Stimulated activated CD4-positive, alpha-beta T cell treated with anti-CD3 and anti-CD28 coated beads, Interleukin-12 subunit alpha, Interleukin-12 subunit beta, amount 100 ng/mL, for 24 hours (primary cell): ENCODE measurements at places on chromosomes 13 and 19.

GRCh38 chr13:87884884-87885283, 213.7 kb downstream of the SLITRK5 start:
- no peak for DNase-seq

- DNase-seq, result no peak
These were observed 263.1 kb downstream of the FGF14 start for GRCh38 chr13:102138635-102139190.

GRCh38 chr19:13807421-13808021, 12.3 kb downstream of the ZSWIM4 start:
- DNase-seq, result no peak

- DNase-seq, result peak; percentile 44
These were observed 1.2 kb downstream of the CGB7 start for GRCh38 chr19:49056101-49056901.

GRCh38 chr13:28373810-28374209, 121.1 kb downstream of the FLT1 start:
- DNase-seq, result no peak

GRCh38 chr19:1154731-1155351, 19.2 kb downstream of the SBNO2 start:
- DNase-seq, result no peak

DNA sequence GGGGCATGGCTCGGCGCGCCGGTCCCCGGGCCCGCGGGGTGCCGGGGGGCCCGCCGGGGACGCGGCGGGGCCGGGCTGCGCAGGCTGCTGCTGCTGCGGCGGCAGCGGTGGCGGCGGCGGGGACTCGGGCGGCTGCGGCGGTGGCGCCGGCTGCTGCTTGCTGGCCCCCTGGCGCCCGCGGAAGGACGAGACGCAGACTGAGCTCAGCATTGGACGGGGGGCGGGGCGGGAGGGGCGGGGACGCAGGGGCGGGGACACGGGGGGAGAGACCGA, 368 bp downstream of the KCNC3 start:
- DNase-seq, result no peak

- no peak for DNase-seq
These were observed 402.9 kb downstream of the HS6ST3 start for GRCh38 chr13:96492766-96493165.
